T-helper 2 cell treated with Interferon-gamma antibody and Interleukin-4, amounts not matched to agents 5 μg/mL and 100 μg/mL, for 36 hours (primary cell): ENCODE measurements at places on chromosomes 13 and 19.
A peak's percentile ranks its signal among the peaks of the same experiment; 100 is the strongest.

DNA sequence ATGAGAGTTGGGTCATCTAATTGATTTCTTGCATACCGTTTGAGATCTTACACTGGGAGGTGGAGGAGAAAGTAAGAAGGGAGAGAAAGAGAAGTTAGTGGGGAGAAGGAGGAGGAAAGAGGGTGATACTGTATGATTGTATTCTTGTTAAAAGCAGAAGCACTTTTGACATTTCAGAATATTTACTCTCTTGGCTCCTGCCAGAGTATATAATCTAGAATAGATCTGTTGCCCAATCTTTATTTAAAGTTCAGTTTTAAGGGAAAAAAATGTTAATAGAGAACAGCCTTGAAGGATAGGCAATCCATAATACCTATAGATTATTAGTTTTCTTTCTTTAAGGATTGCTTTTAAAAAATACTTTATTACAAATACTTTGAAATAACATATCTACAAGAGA is 41.5 kb downstream of the PDS5B start:
- no peak for DNase-seq

DNA sequence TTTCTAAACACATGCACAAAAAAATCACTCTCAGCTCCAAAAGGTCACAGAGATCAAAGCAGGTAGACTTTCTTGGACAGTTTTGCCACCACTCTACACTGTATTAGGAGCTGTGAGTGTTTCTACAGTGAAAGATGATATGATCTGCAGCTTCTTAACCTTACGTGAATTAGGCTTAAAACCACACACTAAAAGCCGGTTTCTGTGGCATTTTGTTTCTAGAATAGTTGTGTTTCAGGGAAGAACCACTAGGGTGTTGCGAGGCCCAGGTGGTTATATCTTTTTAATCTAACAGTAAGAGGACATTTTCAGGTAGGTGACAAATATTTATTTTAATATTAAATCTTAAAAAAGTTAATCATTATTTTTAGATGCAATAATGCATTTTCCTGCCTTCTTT is 216.4 kb downstream of the KLF5 start:
- DNase-seq: peak; percentile 12

- no peak for DNase-seq
These were observed 654 bp downstream of the ZNF579 start for GRCh38 chr19:55579766-55580621.

DNA sequence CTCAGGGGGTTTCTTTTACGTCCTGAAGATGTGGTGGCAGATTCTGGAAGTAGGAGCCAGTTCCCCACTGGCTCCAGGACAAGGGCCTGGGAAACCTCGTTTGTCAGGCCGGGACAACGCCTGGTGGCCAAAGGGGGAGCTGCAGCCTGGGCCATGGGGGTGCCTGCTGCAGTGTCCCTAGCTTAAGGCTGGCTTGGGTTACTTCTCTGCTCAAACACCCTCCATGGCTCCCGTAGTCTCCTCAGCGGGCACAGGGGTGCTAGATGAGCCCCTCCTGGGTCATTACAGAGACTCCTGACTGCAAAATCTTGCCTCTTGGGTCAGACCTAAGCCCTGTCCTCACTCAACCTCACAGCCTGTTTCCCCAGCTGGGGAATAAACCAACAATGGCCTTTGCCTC is 14.7 kb downstream of the CILP2 start:
- DNase-seq: no peak

DNA sequence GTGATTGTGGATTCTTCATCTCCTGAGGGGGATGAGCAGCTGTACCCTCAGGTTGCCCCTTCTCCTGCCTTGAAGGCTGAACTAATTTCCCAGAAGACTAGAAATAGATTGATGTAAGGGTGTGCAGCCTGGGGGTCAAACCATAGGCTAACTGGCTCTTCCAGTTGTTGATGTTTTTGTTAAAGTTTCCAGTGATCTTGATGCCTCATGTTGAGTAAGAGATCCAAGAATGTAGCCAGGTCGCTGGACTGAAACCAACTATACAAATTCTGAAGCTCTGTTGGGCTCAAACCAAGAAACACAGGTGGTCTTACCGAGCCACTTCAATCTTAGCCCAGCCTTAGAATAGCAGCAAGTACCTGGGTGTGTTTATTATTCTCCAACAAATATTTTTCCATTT is 391.8 kb downstream of the KLF5 start:
- no peak for DNase-seq

DNA sequence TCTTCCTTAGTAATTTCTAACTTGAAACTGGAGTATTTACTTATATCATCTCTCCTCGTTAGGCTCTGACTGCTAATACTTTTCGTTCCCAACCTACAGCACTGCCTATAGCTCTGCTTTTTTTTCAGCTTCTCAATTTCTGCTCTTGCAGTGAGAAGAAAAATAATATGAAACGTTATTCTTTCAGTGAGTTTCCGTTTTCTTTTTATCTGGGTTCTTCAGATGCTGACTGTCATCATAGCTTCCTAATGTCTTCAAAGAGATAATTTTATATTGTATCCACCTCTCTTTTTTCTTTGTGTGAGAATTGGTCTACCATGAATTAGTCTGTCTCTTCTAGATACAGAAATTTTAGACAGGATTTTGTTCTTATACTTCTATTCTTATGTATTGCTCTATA is 454.9 kb downstream of the LMO7 start:
- DNase-seq: no peak

- DNase-seq: no peak
These were observed 35.0 kb upstream of the VWA8 start for GRCh38 chr13:41995946-41996345.

DNA sequence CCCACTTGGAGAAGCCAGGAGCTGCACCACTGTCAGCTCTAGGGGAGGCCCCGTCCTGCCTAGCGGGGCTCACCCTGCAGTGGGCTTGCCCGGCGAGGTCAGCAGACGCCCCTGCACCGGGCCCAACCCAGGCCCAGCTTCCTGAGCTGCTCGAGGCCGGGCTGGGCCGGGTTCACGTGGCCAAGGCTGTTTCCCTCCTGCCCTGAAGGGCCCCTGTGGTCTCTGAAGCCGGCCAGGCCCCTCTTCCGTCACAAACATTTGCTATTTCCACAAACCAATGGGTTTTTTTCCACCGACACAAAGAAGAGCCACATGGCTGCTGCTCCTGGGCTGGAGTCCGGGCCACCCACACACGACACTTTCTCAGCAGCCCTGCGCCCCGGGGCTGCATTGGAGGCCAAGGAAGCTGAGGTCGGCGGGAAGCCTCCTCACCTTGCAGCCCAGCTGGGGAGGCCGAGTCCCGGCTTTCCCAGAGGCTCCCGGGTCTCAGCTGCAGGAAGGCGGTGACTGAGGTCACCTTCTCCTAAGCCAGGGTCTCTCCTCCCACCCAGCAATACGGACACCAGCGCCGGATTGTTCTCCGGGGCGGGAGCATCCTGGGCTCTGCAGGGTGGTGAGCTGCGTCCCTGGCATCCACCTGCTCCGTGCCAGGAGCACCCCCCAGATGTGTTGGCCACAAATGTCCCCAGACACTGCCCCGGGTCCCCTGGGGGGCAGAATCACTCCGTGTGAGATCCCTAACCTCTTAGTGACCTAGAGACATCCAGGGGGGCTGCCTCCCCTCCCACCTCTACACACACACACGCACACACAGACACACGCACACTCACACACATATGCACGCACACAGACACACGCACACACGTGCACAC is 80.5 kb downstream of the GADD45B start:
- DNase-seq: no peak

GRCh38 chr13:113819731-113820715 is 43.9 kb downstream of the GAS6 start:
- DNase-seq: no peak

- no peak for DNase-seq
These were observed 12.3 kb upstream of the ZBTB32 start for GRCh38 chr19:35692010-35692409.

DNA sequence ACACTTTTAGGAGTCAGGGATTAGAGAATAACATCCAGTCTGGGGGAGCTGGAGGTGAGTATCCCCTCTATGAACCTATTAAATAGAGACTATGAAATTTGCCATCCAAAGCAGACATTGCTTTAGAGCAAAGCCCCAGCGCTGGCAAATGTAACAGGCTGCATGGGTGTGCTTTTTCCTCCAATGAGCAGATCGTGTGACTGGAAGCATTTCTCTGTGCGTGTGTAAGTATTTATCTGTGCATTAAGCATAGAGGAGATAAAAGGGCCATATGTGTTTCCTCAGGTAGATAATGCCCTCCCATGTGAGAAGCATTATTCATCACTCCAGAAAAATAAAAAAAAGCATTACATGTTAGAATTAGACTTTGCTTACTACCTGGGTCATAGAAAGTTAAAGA is 924 bp downstream of the TNFSF13B start:
- DNase-seq: no peak

GRCh38 chr13:99379856-99380801 is 72.9 kb upstream of the GPR183 start:
- DNase-seq: no peak

GRCh38 chr13:32116210-32116609 is 84.6 kb downstream of the FRY start:
- no peak for DNase-seq

- DNase-seq: no peak
These were observed 56.0 kb downstream of the CDADC1 start for GRCh38 chr13:49303533-49304252.

- no peak for DNase-seq
These were observed 89.8 kb upstream of the MYCBP2 start for GRCh38 chr13:77416666-77417212.

GRCh38 chr13:103403148-103403740 is 337.0 kb upstream of the SLC10A2 start:
- no peak for DNase-seq

DNA sequence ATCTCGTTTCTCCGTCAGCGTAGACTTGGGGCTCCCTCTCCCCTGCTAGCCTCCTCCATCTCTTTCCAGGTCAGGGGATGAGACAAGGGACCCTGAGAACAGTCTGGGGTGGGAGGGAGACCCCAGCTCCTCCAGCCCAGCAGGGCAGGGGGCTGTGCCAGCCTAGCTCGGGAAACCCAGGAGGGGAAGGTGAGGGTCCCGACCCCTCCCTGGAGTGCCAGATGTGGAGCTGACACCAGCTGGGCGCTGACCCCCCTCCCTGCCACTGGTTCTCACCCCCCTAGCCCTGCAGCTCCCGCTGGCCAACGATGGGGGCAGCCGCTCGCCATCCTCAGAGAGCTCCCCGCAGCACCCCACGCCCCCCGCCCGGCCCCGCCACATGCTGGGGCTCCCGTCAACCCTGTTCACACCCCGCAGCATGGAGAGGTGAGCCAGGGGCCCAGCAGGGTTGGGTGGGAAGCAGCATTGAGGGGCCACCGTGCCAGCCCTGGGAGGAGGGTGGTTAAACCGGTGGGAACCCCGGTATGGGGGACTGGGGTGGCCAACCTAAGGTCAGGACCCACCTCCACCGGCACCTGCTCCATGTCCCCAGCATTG is 5.1 kb upstream of the TGFBR3L start:
- no peak for DNase-seq
